ENCODE measurements at places on chromosomes 13 and 19. TPM values are rescaled to one million over a fixed set of nuclear protein-coding genes. Genes with fewer than 3 reads are reported as not detected.

The BRSK1 gene
- 12.4 TPM for total RNA-seq

The SHANK1 gene
- 6.6 TPM for total RNA-seq

The MPND gene
- total RNA-seq = 12.3 TPM

The ZNF737 gene
- total RNA-seq = 2.7 TPM

The IFI30 gene
- 11.3 TPM for total RNA-seq

The BAX gene
- 264 TPM for total RNA-seq

The VSTM1 gene
- not detected for total RNA-seq

The CLN5 gene
- total RNA-seq = 31.9 TPM

The ZNF813 gene
- total RNA-seq = 3.2 TPM

The SLC17A7 gene
- not detected for total RNA-seq

The C19orf33 gene
- total RNA-seq = not detected

The IGFL1 gene
- not detected for total RNA-seq

The SHISA2 gene
- total RNA-seq = not detected

The TMEM205 gene
- 51.8 TPM for total RNA-seq

The CFD gene
- total RNA-seq = 0.91 TPM

The PRRG2 gene
- total RNA-seq = 0.85 TPM

The NANOS3 gene
- total RNA-seq = 1.7 TPM

The KASH5 gene
- total RNA-seq = not detected

The ZNF57 gene
- 2.2 TPM for total RNA-seq

The MAMSTR gene
- 4.5 TPM for total RNA-seq

The SOHLH2 gene
- 0.16 TPM for total RNA-seq

The NOVA2 gene
- 0.24 TPM for total RNA-seq

The LILRB5 gene
- total RNA-seq = not detected

The TEKTIP1 gene
- not detected for total RNA-seq

The NTN5 gene
- not detected for total RNA-seq

The PTH2 gene
- not detected for total RNA-seq

The MRPL4 gene
- 72.8 TPM for total RNA-seq

The NEK5 gene
- not detected for total RNA-seq

The NLRP12 gene
- not detected for total RNA-seq

The ZNF681 gene
- total RNA-seq = 1.2 TPM

The ZNF426 gene
- total RNA-seq = 12.7 TPM

The WDR87 gene
- not detected for total RNA-seq

The NPHS1 gene
- not detected for total RNA-seq

The IL4I1 gene
- total RNA-seq = 0.48 TPM

The TTC9B gene
- total RNA-seq = not detected

The ZNF471 gene
- total RNA-seq = 2.6 TPM

The SNAPC2 gene
- 24.6 TPM for total RNA-seq

The PDX1 gene
- total RNA-seq = not detected

The IGFL2 gene
- not detected for total RNA-seq

The CRB3 gene
- total RNA-seq = not detected

The FBN3 gene
- not detected for total RNA-seq

The TMEM59L gene
- total RNA-seq = 2.7 TPM
